ENCODE measurements at places on chromosomes 16 and 17. TPM values are rescaled to one million over a fixed set of nuclear protein-coding genes. Genes with fewer than 3 reads are reported as not detected.

GRCh38 chr17:50055055-50055425 lies 870 bp upstream of the ITGA3 start:
- peaks cover 75% of the 10 kb centered on the region for H3K4me1 ChIP-seq
- no peaks in the 10 kb centered on the region for H3K27me3 ChIP-seq
- no peaks in the 10 kb centered on the region for H3K36me3 ChIP-seq
- peak overlapping the region; percentile 71 for H3K4me3 ChIP-seq

- DNase-seq, result no peak
- H3K27ac ChIP-seq, result peak overlapping the region; percentile 93
- peak overlapping the region; percentile 62 for H3K4me3 ChIP-seq
Observed at GRCh38 chr17:82231562-82232321, 2.9 kb downstream of the SLC16A3 start.

GRCh38 chr17:47057830-47058229 lies 78.8 kb upstream of the RPRML start:
- H3K4me1 ChIP-seq, result no peaks in the 10 kb centered on the region
- H3K27ac ChIP-seq, result no peak overlapping the region
- no peaks in the 10 kb centered on the region for H3K36me3 ChIP-seq
- no peak for DNase-seq

GRCh38 chr17:71024172-71024571 lies 854.8 kb downstream of the KCNJ2 start:
- H3K27me3 ChIP-seq, result no peaks in the 10 kb centered on the region
- DNase-seq, result no peak
- no peaks in the 10 kb centered on the region for H3K36me3 ChIP-seq

GRCh38 chr16:15950161-15950854 lies 892 bp downstream of the ABCC1 start:
- H3K27ac ChIP-seq, result peak overlapping the region; percentile 91

- H3K36me3 ChIP-seq, result no peaks in the 10 kb centered on the region
- DNase-seq, result no peak
- no peaks in the 10 kb centered on the region for H3K4me1 ChIP-seq
- no peaks in the 10 kb centered on the region for H3K27me3 ChIP-seq
- no peak overlapping the region for H3K27ac ChIP-seq
Observed at GRCh38 chr17:38621538-38621937, 15.8 kb upstream of the SRCIN1 start.

DNA sequence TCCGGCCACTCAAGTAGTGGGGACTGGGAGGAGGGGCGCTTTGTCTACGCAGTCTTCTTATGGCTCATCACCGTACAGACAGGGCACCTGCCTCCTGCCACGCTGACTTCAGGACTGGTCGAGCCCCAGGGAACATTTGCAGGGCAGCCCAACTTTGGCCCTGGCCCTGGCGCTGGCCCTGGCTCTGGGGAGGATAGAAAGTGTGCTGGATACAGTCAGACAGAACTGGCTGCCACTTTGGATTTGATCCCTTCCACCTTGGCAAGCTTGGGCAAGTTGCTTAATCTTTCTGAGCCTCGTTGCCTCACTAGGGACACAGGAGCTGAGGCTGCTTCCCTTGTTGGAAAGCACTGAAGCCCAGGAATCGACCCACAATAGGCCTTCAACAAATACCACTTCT lies 13.6 kb downstream of the LGALS9 start:
- no peak for DNase-seq
- no peaks in the 10 kb centered on the region for H3K27me3 ChIP-seq
- no peak overlapping the region for H3K4me3 ChIP-seq

- no peaks in the 10 kb centered on the region for H3K27me3 ChIP-seq
- no peaks in the 10 kb centered on the region for H3K36me3 ChIP-seq
- DNase-seq, result no peak
- no peak overlapping the region for H3K4me3 ChIP-seq
- H3K27ac ChIP-seq, result peak overlapping the region; percentile 34
Observed at GRCh38 chr17:69607162-69607834, 192.8 kb downstream of the MAP2K6 start.

DNA sequence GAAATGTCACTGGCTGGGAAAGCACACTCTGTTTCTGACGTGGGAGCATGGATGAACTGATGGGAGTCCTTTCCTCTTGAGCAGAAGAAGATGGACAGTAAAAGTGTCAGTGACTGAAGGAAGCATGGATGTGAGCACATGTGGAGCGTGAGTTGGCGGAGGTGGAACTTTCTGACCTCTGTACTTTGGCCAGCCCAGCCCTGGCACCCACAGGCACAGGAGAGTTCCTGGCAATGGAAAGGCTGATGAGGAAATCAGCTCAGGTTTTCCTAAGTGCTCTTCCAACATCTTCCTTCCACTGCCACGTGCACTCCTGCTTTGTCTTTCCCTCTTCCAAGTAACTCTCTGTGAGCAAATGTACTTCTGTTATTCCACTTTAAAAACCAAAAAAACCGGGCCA lies 276.8 kb downstream of the NTN1 start:
- DNase-seq, result no peak
- no peak overlapping the region for H3K4me3 ChIP-seq
- no peaks in the 10 kb centered on the region for H3K27me3 ChIP-seq
- no peak overlapping the region for H3K27ac ChIP-seq
- H3K36me3 ChIP-seq, result no peaks in the 10 kb centered on the region

The TXNDC11 gene
- total RNA-seq, result 59.4 TPM

All from vagina (tissue), 2 donors.